Retinal pigment epithelial cell (primary cell): ENCODE measurements at places on chromosomes 1 and 21.
A peak's percentile ranks its signal among the peaks of the same experiment; 100 is the strongest.

GRCh38 chr1:169027607-169028320, 78.7 kb upstream of the ATP1B1 start:
- no peak for DNase-seq

DNA sequence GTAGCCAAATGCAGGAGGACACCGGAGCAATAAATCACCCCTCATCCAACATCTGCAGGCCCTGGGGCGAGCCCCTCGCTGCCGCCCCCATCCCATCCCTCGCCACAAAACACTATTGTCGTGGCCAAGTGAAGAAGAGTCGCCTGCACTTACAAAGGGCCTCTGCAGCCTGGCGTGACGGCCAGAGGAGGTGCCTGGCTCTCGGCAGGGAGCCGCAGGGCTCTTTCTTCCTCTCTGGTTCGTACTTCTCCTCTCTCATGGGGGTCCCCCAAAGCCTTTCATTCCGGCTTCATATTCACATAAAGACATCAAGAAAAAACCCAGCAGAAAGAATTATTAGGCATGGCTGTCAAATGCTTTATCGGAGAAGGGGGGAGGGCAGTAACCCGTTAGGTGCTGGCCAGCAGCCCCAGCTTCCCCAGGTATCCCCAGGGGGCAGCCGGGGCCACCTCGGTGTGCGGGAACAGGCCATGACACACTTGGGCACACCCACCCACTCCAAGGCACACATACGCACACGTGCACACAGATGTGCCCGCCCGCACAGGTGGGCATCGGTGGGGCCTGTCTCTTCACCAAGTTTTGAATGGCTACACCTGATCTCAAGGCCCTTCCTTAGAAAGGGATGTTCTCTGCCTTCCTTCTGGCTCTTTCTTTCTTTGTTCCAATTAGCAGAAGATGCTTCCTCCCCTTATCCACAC, 149.1 kb downstream of the PRDM16 start:
- no peak for DNase-seq

DNA sequence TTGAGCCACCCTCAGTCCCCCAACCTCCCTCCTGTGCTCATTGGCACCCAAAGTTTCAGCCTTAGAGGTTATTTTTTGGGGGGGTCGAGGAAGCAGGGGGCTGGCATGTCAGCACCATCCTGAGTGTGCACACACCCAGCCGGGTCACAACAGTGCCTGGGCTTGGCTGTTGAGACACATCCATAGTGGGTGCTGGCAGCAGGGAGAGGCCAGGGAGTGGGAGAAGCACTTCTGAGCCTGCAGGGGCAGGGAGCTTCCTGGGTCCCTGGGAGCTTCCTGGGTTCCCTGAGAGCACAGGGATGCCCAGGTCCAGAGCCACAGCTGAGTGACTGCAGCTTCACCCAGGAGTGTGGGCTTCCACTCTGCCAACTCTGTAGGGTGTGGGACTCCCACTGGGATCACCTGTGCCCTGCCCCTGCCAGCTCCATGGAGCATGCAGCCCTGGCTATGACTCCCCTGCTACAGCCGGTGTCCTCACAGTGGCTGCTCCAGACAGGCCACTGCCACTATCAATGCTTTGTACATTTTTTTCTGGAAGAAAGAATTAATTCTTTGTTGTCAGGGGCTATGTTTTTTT, 240.4 kb downstream of the PTGER3 start:
- no peak for DNase-seq

GRCh38 chr1:11789126-11790067, 16.4 kb downstream of the MTHFR start:
- no peak for DNase-seq

GRCh38 chr1:30014031-30014430, 709.4 kb downstream of the MATN1 start:
- DNase-seq = no peak

GRCh38 chr21:29195981-29196669, 65.7 kb downstream of the MAP3K7CL start:
- peak; percentile 51 for DNase-seq

- DNase-seq = no peak
These were observed 127.1 kb downstream of the SLC30A10 start for GRCh38 chr1:219801156-219801820.

DNA sequence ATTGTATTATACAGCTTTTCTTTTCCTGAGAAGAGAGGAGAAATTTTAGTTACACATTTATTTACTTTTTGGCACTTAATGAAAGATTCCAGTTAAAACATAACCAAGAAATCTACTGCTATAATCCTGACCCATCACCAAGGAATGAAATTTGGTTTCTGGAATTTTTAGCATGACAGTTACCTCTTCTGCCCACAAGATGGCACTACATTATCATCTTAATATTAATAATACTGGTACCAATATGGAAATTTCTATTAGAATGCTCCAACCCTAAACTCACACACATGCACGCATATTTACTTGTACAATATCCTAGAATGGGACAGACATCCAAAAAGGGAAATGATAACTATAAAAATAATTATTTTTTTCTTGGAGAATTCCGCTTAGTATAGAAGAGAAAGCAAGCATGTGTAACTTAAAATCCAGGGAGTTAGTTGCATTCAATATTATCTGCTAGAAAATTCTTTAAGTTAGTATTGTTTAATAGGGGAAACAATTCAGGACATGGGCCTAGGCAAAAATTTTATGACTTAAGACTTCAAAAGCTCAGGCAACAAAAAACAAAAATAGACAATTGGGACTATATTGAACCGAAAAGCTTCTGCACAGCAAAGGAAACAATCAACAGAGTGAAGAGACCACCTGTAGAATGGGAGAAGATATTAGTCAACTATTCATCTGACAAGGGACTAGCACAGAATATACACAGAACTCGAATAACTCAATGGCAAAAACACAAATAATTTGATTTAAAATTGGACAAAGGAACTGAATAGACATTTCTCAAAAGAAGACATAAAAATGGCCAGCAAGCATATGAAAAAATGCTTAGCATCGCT, 37.4 kb downstream of the MAP3K21 start:
- DNase-seq = no peak

DNA sequence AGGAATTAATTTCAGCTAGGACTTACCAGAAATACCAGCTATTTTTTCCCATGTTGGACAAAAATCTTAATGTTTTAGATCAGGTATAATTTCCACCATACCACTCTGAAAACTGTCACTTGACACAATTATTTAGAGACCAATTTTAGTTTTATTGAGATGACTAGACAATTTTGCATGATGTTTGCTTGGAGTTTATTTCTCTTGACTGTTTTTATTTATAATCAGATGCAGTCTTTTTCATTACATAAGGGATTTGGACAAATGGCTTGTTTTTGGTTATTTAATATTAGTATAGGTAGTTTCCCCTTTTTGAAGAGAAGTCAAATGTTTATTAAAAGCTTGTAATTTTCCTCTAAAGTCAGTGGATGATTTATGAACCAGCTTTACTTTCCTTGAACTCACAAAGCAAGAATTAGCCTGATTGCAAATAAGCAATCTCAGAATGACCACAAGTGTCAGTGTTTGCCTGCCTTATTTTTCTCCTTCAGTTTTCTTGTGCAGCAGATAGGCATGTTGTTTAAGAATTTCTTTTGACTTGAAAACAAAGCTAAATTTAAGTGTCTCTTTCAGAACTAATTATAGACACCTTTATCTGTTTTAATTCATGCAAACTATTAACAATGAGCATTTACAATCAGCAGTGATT, 3.8 kb upstream of the B3GALT2 start:
- no peak for DNase-seq

GRCh38 chr1:225886159-225887029, 2.6 kb downstream of the LEFTY1 start:
- no peak for DNase-seq

GRCh38 chr21:45631540-45631939, 12.0 kb upstream of the PCBP3 start:
- no peak for DNase-seq

DNA sequence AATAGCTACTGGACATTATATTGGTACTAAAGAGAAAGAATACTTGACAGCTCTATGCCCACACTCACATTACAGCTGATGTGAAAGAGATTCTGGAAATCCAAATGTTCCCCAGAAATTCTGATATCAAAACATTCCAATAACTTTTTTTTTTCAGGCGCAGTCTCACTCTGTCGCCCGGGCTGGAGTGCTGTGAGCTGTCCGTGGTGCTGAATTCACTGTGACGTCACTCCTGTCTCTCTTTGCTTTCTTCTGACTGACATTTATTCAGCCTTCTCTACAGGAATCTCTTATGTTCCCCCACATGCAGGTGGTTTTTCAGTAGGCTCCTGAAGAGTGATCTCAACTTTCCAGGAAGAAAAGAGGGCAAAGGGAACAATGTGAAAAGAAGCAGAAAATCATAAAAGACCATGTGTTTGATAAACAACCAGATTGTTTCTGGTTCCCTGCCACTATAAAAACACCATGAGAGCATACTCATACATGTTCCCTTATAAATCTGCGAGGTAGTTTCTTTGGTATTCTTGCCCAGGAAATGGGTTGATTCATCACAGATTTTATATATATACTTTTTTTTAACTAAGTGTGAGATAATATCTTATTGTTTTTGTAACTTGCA, 6.2 kb downstream of the S100A7A start:
- peak; percentile 17 for DNase-seq

DNA sequence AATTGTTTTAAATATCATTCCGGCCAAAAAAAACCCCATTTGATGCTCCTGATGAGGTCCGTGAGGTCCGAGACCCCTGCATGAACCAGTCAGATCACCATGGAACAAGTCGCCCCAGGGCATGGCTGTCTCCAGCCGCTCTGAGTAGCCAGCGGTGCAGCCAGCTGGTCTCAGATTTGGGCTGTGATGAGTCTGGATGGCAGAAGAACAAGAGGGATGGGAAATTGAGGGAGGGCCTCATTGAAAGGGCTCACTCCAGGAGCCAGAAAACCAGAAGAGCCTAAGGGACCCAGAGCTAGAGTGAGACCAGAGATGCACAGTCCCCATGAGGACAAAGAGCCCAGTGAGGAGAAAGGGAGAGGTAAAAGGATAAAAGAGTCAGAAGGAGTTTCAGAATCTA, 174.0 kb downstream of the TOMM20 start:
- DNase-seq = no peak

GRCh38 chr1:42006093-42006492, 87.4 kb upstream of the HIVEP3 start:
- DNase-seq = no peak

GRCh38 chr1:112144733-112145426, 155.4 kb upstream of the KCND3 start:
- no peak for DNase-seq

- DNase-seq = no peak
These were observed 33.1 kb upstream of the GPR157 start for GRCh38 chr1:9161963-9162362.

- DNase-seq = peak; percentile 8
These were observed 238.3 kb downstream of the PAPPA2 start for GRCh38 chr1:176701151-176701866.

DNA sequence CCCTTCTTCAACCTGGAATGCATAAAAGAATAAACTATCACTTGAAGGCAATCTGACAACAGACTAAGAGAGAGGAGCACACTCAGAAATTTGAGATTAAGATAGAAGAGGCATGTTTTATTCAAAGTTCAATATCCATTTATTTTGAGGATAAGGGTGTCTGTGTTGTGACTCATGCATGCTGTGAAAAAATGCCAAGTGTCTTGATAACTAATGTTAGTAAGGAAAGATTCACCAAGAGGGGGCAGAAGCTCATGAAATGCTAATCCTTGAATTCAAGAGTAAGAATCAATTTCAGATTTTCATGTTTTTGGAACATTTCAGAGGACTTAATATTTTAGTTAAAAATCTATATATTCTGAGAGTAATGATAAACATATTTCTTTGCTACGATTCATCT, 94.0 kb downstream of the IFI44 start:
- no peak for DNase-seq

- DNase-seq = no peak
These were observed 84.6 kb upstream of the TLR5 start for GRCh38 chr1:223227486-223228196.

GRCh38 chr1:164660412-164660772, 101.4 kb downstream of the PBX1 start:
- no peak for DNase-seq

DNA sequence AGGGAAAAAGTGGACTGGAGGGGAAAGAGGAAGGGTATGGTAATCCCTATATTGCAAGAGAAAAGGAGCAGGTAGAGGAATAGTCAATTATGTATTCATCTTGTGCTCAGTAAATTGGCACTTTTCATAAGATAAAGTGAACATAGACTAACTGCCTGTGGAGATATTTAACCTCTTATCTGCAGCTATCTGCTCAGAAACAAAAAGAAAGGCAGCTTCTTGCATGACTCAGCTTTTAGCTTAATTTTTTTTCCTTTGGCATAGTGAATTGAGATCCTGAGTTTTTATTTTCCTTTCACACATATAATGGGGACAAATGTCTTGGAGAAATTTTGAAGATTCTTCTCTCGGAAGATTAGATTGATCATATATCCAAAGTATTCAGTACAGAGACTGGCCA, 127.6 kb upstream of the F3 start:
- DNase-seq = no peak

- no peak for DNase-seq
These were observed 402.1 kb downstream of the SETD4 start for GRCh38 chr21:35658242-35658641.

DNA sequence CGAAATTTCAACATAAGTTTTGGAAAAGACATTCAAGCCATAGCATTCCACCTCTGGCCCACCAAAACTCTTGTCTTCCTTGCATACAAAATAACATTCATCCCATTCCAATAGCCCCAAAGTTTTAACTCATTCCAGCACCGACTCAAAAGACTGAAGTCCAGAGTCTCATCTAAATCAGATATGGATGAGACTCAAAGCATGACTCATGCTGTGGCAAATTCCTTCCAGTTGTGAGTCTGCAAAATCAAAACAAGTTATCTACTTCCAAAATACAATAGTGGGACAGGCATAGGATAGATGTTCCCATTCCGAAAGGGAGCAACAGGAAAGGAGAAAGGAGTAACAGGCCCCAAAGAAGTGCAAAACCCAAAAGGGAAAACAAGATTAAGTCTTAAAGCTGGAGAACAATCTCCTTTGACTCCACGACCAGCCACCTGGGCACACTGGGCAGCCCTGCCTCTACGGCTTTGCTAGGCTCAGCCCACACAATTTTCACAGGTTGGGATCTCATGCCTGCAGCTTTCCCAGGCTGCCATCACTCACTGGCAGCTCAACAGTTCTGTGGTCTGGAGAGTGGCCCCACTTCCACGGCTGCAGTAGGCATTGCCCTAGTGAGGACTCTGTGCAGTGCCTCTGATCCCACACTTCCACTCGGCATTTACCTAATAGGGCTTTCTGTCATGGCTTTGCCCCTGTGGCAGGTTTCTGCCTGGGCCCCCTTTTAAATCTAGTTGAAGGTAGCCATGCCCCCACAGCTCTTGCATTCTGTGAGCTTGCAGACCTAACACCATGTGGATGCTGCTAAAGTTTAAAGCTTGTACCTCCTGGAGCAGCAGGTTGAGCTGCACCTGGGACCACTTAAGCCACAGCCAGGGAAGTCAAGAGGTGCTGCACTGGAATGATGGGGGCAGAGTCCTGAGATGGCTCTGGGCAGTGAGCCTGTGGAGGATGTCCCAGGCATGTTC, 51.0 kb downstream of the RUNX3 start:
- no peak for DNase-seq

GRCh38 chr1:212450331-212450881, 17.7 kb downstream of the NENF start:
- DNase-seq = no peak
